ENCODE measurements at places on chromosomes 5 and 9.

DNA sequence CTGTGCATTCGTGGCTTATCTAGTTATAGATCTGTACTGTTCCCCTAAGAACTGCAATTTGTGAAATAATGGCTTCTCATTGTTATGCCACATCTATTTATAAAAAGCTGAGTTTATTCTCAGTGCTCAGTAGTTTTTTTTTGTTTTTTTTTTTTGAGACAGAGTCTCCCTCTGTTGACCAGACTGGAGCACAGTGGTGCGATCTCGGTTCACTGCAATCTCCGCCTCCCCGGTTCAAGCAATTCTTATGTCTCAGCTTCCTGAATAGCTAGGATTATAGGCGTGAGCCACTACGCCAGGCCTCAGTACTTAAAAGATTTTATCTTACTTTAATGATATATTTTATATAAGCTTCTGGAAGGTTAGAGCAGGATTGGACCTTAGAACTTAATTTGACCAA, 19.0 kb downstream of the SEC61B start:
- no peak for DNase-seq

- peak; percentile 60 for DNase-seq
Measured at GRCh38 chr5:59036274-59036961, 453.5 kb downstream of the RAB3C start.

- DNase-seq = no peak
Measured at GRCh38 chr5:568809-569208, 43.3 kb upstream of the CEP72 start.

DNA sequence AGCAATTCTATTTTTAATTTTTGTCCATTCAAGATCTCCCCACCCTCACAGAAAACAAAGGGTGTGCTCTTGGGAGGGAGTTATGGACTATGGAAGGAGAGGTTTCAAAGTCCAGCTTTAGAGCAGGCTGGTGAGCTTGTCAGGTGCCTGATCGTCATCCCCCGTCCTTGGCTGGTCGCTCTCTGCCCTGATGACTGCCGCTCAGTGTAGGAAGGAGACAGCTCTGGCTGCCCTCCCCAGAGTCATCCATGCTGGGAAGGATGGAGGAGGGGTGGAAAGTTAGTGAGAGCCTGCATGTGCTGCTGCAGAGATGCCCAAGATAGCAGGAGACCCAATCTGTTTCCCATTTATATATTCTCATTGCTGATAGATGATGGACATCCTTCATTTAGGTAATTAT, 96.6 kb downstream of the NLN start:
- DNase-seq = no peak

DNA sequence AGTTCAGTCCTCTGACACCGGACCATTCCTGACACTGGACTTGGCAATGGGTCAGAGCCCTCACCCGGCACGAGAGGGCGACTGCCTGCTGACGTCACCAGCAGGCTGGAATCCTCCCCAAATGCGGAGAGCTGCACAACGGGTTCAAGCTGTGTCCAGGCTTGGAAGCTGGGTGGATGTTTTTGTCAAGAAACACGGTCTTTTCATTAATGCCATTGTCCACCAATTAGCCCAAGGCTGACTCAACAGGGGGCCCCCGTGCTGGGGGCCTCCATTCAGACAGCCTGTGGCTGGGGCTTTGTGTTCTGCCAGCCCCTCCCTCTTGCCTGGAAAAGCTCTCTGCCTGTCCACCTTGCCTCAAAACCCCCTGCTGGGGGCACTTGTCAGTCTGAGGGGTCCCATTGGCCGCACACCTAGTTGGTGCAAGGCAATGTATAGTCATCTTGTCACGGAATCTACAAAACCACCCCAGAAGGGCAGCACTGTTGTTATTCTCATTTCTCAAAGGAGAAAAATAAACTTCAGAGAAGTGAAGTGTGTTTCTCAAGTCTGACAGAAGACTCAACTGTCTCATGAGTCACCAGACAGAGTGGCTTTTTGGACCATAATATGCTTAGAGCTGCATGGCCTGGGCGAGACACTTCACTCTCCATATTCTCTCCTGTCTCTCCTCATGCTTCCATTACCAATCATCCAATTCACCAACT, 24.6 kb downstream of the NDUFA8 start:
- DNase-seq = no peak

DNA sequence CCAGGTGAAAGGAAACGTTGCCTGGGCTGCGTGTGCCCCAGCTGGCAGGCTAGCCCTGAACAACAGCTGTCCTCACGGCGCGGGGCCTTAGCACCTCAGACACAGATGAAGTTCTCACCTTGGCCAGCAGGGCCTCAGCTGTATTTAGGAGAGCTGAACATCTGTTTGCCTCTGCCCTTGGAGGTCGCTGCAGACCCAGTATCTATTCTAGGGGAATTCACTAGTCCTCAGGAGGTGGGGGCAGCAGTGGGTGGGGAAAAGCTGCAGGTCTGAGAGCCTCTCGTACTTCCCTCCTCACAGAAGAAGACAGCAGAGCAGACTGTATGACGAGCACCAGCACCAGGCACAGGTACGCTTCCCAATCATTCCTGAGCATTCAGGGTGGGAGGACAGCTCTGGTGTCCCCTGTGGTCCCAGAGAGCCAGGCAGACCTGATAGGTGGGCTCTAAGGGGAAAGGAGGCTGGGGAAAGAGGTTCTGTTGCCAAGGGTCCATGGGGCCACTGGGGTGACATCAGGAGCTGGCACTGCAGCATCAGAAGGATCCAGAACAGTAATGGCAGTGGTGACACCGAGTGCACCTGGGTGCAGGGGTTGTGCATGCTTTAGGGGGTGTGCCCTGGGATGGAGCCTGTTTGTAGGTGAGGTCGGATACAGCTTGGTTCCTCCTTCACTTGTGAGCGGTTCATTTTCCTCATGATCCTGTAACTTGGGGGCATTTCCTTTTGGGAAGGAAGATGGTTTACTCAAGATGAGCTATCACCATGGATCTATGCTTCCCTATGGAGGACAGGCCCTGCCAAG, 13.8 kb downstream of the CD74 start:
- peak; percentile 34 for DNase-seq

All from activated naive CD4-positive, alpha-beta T cell treated with anti-CD3 and anti-CD28 coated beads, Interleukin-2, amount 10 ng/mL, durations not matched to agents 7 days and 5 days (primary cell).